ENCODE measurements at places on chromosomes 3 and 15. TPM values are rescaled to one million over a fixed set of nuclear protein-coding genes. Genes with fewer than 3 reads are reported as not detected.

- H3K4me1 ChIP-seq = peaks cover 38% of the 10 kb centered on the region
- H3K36me3 ChIP-seq = peaks cover 18% of the 10 kb centered on the region
- peak; percentile 9 for DNase-seq
- no peak overlapping the region for H3K4me3 ChIP-seq
- no peaks in the 10 kb centered on the region for H3K27me3 ChIP-seq
Measured at GRCh38 chr3:11349446-11349845, 77.2 kb downstream of the ATG7 start.

- DNase-seq = no peak
- H3K4me3 ChIP-seq = no peak overlapping the region
- H3K36me3 ChIP-seq = no peaks in the 10 kb centered on the region
- H3K27ac ChIP-seq = no peak overlapping the region
Measured at GRCh38 chr15:65680544-65680943, 58.8 kb downstream of the SLC24A1 start.

- no peak overlapping the region for H3K27ac ChIP-seq
- no peak overlapping the region for H3K4me3 ChIP-seq
- no peak for DNase-seq
- H3K27me3 ChIP-seq = no peaks in the 10 kb centered on the region
- no peaks in the 10 kb centered on the region for H3K36me3 ChIP-seq
- H3K4me1 ChIP-seq = no peaks in the 10 kb centered on the region
Measured at GRCh38 chr15:35674873-35675781, 129.2 kb upstream of the DPH6 start.

- H3K36me3 ChIP-seq = no peaks in the 10 kb centered on the region
- H3K27ac ChIP-seq = no peak overlapping the region
- DNase-seq = no peak
- H3K27me3 ChIP-seq = no peaks in the 10 kb centered on the region
- H3K4me3 ChIP-seq = no peak overlapping the region
Measured at GRCh38 chr15:64029633-64030032, 16.7 kb downstream of the DAPK2 start.

DNA sequence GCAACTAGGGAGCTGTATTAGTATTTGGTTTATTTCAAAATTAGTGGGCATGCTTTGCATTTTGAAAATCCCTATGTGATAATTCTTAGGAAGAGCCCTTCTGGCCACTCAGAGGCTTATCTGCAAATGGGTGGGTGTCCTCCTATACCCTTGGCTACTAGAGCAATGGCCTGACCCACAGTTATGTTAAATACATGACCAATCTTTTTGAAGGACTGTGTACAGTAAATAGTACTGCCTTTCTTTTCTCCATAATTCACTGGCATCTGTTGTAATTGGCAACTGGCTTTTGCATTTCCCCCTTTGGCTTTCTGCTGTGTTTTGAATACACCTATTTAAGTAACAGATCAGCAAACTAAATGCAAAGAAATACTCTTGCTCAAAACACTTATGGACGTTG is 175.4 kb downstream of the ANXA2 start:
- no peak overlapping the region for H3K27ac ChIP-seq
- H3K4me3 ChIP-seq = no peak overlapping the region
- no peaks in the 10 kb centered on the region for H3K36me3 ChIP-seq

DNA sequence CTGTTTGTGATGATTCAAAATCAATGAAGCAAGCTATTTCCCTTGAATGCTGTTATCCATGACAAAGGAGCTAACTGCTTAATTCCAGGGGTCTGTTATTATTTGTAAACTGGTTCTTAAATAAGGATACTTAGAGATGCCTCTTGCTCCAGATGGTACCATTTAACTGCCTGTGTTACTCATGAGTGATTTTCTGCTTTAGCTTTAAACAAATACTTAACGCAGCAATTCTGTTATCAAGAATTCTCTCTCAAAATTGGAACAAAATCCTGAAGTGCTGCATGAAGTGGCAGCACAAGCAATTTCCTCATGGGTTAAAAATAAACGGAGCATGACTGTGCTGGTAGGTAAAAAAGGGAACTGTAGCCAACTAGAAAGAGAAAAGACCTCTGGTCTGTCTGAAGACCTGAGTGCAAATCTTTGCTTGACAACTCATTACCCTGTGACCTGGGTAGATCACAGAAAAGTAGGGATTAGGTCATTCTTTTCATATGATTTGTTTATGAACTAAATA is 62.5 kb upstream of the GBE1 start:
- no peaks in the 10 kb centered on the region for H3K27me3 ChIP-seq
- no peak for DNase-seq
- H3K4me1 ChIP-seq = no peaks in the 10 kb centered on the region
- no peak overlapping the region for H3K4me3 ChIP-seq
- H3K36me3 ChIP-seq = no peaks in the 10 kb centered on the region

The CERS3 gene
- total RNA-seq = not detected

The ARL14 gene
- total RNA-seq = 3.9 TPM

The KCNMB3 gene
- total RNA-seq = 2.3 TPM

The PIGB gene
- total RNA-seq = 10.9 TPM

The VIPR1 gene
- 7.0 TPM for total RNA-seq
